HFF-Myc (cell line): ENCODE measurements at places on chromosomes 5 and 9.

DNA sequence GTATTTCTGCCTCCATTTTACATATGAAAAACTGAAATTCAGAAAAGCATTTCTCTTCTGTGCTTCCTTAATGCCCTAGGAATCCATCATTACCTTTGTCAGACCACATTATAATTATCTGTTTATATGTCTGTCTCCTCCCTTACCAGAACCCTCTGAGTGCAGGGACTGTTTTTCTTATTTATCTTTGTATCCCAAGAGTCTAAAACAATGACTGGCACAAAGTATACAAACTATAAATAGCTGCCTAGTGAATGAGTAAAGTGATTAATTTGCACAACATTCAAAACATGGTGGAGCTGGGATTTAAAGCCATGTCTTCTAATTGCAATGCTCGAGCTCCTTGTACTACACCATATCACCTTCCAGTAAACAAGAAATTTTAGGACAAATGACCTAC lies 49.3 kb upstream of the HK3 start:
- DNase-seq = no peak

DNA sequence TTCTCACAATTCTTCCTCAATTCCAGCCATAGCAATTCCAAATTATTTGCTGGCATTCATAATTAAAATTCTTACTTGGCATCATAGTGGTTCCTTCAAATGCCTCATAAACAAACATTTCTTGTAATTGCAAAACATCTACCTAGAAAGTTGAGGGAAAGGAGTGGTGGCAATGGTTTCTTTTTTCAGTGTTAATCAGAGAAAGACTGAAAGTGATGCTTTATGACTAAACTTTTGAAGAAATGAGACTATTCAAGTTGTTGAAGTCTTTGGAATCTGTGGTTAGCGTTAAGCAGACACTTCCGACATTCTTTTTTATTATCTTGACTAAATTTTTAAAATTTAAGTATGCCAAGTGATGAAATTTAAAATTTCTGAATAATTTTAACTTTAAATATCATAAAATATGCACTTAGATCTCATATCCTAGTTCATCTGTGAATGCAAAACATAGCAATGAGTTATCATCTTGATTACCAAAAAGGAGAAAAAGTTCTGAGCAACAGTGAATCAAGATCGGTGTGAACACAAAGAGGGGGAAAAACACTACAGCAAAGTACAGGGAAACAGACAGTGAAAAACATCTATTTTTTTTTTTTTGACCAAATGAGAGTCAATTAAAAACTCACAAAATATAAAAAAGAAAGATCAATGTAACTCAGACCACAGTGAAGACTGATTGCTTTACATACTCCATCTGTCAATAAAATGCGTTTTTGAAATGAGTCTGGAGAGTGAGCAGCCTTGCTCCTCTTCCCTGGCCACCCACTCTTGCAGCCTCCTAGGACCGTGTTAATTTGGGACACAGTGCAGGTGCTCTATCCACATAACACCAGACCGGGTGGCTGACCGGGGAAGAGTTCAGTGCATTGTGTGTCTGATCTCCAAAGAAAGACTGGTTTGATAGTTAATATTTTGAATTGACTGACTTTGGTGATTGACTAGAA lies 20.6 kb upstream of the IL7R start:
- DNase-seq = no peak

- DNase-seq = no peak
Measured at GRCh38 chr9:5820425-5820824, 12.5 kb downstream of the ERMP1 start.

- no peak for DNase-seq
Measured at GRCh38 chr9:136317695-136318094, 9.6 kb upstream of the GPSM1 start.

DNA sequence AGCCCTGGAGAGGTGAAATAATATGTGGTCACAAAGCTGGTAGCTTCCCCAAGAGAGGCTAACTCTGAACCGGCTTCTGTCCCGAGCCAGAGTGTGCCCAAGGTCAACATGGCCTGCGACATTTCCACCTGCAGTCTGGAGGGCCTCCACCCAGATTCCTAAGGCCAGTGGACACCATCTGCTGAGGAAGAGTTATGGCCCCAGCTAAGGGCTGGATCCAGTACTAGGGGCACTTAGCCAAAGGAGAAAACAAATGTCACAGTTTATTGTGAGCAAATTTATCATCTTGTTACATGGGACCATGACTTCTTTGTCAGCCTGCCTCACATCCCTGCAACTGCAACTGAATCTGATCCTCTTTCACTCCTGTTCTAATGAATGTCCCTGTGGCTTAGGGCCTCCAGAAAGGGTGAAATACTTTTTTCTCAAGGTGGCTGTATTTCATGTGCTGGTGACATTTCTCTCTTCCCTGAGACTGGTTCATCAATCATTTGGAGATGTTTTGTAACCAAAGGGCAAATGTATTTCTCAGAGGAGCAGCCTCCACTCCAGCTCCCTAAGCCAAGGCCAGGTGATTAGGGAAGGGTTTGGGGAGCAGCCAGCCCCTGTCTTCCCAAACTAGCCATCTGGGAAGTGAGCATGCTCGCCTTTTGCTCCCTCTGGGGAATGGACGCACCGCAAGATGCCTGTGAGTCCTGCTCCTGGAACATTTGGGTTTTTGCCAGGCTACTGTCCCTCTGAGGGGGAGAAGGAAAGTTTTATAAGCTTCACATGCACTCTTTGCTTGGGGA lies 148.3 kb downstream of the CMYA5 start:
- no peak for DNase-seq

GRCh38 chr5:92468295-92468694 lies 1085.2 kb upstream of the ARRDC3 start:
- no peak for DNase-seq

DNA sequence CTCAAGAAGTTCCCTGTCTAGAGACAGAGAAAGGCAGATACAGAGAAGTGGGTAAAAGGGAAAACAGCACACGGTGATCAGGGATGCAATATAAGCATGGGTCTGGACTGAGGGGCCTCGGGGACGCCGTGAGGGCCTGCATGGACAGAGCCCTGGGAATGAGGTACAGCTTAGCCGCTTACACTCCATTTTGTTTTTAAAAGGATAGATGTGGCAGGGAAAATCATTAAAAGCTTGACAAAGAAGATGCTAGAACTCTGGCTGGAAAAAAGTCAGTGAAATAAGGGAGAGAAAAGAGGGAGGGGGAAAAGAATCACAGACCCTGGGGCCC lies 69.1 kb downstream of the EPB41L4B start:
- no peak for DNase-seq

DNA sequence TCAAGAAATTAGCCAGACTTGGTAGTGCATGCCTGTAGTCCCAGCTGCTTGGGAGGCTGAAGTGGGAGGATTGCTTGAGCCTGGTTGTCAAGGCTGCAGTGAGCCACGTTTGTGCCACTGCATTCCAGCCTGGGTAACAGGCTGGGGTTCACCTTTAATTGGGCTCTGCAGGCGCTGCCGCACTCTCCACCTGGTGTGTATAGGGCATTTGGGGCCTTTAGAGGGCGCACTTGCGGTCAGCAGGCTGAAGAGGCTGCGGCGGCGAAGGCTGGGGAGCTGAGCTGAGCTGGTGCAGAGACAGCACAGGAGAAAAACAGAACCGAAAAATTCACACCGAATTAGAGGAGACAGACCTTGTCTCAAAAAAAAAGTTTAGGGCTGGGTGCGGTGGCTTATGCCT lies 31.2 kb downstream of the CDK7 start:
- DNase-seq = no peak
